B cell (primary cell): ENCODE measurements at places on chromosomes 7 and 10. TPM values are rescaled to one million over a fixed set of nuclear protein-coding genes. Genes with fewer than 3 reads are reported as not detected.

DNA sequence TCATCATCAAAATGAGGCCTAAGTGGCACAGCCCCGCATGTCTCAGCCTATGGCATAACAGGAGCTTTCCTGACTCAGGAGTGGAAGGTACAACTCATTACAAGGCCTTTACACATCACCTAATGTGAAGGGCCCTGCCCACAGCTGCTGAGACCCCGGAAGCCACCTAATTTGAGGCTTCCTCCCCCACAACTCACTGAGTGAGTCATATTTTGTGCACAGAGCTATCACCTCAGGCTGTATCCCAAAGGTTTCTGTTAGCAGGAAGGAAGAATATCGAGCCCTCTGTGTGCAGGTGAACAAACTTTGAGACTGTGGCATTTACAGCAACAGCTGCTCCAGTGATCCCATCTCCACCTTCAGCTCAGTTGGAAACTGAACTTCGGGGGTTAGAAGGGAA lies 20.6 kb downstream of the HTR5A start:
- no peak for DNase-seq

The RAMP3 gene
- total RNA-seq, result not detected in 2 replicates

The ZNF488 gene
- total RNA-seq, result not detected in 2 replicates

The OR6B1 gene
- total RNA-seq, result not detected in 2 replicates

- DNase-seq, result no peak
Measured at GRCh38 chr10:120260456-120260855, 196.6 kb upstream of the PLPP4 start.

DNA sequence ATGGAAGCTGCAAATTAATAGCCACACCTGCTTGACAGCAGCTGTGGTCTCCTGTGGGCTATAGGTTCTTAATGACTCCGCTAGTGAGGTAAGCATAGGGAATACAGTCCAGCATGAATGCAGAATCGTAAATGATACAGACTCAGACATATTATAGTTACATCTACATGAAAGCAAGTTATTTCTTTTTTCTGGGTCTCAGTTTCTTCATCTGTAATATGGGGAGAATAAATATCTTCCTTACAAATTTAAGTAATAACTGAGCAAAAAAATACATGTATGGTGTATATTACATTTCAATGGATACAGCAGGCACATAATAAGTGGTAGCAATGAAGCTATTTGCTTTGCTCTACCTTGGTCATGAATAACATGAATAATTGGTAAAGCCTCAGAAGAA lies 245.9 kb upstream of the RHOBTB1 start:
- DNase-seq, result no peak

DNA sequence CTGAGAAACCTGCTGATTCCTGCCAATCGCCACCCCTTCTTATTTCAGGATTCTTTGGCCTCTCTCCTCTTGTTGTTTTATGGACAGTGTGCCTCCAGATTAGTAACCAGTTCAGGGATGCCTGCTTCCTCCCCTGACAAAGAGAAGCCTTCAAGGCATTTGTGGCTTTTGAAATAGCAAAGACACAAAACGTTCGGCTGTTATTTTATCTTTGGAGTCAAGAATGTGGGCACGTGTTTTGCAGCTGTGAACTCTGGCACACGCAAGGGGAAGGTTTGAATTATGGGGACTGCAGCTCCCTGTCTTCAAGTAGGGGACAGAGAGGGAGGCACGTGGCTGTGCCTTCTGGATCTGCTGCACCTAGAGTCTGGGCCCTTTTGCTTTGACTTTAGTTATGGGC lies 157.9 kb upstream of the GRB10 start:
- DNase-seq, result no peak

The FANK1 gene
- total RNA-seq, result 0.75 TPM in 1 of 2 replicates, not detected in the other

The BAIAP2L1 gene
- 2.7 and 3.7 TPM in 2 replicates for total RNA-seq

GRCh38 chr7:44213206-44213876 lies 12.6 kb downstream of the YKT6 start:
- DNase-seq, result no peak

The CROT gene
- 12.4 and 13.3 TPM in 2 replicates for total RNA-seq

DNA sequence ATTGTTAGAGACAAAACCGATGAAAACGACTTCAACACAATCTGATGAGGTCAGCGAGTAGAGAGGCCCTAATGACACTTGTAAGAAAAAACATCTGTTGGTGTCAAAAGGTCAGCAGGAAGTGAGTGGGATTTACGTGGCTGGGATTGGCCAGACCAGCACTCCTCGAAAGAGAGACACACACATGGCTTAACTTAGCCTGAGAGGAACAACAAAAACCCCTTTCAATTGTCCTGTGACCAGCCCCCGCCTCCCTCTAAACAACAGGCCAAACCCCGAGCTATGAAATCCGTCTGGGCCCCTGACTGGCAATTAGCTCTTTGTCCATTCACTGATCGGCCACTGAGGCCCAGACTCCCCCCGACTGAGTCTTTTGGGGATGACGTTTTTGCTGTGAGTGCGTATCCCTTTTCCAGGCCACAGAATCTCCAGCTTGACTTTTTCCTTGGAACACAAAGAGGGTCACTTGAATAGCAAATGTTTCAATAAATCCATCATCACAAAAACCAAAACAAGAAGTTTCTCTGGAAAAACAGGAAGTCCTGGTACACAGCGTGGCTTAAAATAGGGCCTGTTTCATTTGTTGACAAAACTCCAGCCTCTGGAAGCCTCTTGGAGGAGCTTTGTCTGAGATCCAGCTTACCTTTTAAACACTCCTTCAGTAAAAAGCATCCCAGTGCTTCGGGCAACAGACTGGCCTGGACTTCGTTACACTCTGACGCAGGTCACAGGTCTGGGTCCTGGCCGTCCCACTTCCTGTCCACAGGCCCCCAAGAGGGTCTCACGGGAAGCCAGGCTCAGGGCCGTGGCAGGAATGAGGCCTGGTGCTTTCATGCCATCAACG lies 103.0 kb downstream of the CTBP2 start:
- DNase-seq, result no peak

GRCh38 chr7:70316745-70317144 lies 718.5 kb downstream of the AUTS2 start:
- no peak for DNase-seq

- DNase-seq, result no peak
Measured at GRCh38 chr7:25735674-25736242, 416.2 kb upstream of the NFE2L3 start.

GRCh38 chr10:103663236-103663635 lies 169.7 kb downstream of the NEURL1 start:
- DNase-seq, result no peak

The CAV2 gene
- total RNA-seq, result not detected in 2 replicates

DNA sequence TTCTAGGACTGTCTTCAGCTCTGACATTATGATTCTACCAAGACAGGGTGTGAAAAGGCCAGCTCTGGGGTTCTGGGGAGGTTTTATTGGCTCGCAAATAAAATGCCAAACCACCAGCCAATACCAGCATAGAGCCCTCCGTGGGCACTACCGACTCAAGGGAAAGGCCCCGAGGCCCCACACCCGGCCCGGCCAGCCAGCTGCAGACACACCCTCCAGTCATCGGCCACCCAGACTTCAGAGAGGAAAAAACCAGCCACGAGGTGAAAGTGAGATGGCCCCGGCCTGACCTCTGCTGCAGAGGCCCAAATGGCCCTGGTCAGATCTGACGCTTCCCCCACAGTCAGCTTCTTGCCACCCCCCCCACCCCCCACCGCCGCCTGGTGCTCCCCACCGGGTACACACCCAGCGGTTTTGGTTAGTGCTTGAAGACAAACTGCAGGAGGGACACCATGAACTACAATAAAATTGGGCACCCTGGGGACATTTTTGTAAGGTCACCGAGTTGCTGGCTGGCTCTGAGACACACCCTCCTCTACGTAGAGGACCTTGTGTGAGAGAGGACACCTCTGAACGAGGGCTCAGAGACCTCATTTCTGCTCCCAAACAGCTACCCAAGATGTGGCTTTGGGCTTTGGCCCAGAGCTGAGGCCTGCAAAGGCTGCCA lies 79.9 kb downstream of the PRKAG2 start:
- DNase-seq, result no peak

- no peak for DNase-seq
Measured at GRCh38 chr7:35356495-35356894, 102.6 kb upstream of the TBX20 start.

- DNase-seq, result no peak
Measured at GRCh38 chr7:18468795-18469194, 26.8 kb upstream of the HDAC9 start.

GRCh38 chr7:100008525-100008924 lies 6.9 kb upstream of the ZKSCAN1 start:
- no peak for DNase-seq

GRCh38 chr10:124598773-124599587 lies 137.4 kb downstream of the LHPP start:
- DNase-seq, result no peak

- no peak for DNase-seq
Measured at GRCh38 chr10:121112579-121113384, 261.6 kb downstream of the WDR11 start.

DNA sequence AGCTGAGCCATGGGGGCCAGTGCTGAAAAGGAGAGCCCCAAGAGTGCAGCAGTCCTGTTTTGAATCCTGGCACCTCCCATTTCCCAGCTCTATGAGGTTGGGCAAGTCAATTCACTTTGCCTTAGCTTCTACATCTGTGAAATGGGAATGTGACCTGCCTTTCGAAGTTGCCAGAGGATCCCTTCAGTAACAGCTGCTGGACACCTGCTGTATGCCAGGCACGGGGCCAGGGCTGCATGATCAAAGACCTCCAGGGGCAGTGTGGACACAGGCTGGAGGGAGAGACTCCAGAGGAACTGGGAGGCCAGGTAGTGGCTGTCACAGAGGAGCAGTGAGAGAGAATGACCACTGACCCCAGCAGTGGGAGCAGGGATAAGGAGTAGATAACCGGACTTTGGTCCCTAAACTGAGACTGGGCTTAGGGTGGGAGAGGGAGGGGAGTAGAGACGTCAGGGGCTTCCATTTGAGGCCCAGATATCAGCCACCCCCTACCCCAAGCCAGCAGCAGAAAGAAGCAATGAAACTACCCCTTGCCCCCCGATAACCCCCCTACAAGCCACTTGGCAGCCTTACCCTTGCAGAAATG lies 45.2 kb downstream of the SRRM3 start:
- no peak for DNase-seq

GRCh38 chr7:42831718-42832522 lies 80.0 kb downstream of the C7orf25 start:
- no peak for DNase-seq

GRCh38 chr10:1097436-1097835 lies 41.3 kb downstream of the WDR37 start:
- DNase-seq, result no peak

The ELOVL3 gene
- not detected in 2 replicates for total RNA-seq

The FBXO24 gene
- total RNA-seq, result 1.6 and 2.2 TPM in 2 replicates

- no peak for DNase-seq
Measured at GRCh38 chr10:75191821-75192568, 18.6 kb upstream of the VDAC2 start.

GRCh38 chr7:33748793-33749192 lies 156.5 kb upstream of the BMPER start:
- no peak for DNase-seq

The KCND2 gene
- total RNA-seq, result not detected in 2 replicates

DNA sequence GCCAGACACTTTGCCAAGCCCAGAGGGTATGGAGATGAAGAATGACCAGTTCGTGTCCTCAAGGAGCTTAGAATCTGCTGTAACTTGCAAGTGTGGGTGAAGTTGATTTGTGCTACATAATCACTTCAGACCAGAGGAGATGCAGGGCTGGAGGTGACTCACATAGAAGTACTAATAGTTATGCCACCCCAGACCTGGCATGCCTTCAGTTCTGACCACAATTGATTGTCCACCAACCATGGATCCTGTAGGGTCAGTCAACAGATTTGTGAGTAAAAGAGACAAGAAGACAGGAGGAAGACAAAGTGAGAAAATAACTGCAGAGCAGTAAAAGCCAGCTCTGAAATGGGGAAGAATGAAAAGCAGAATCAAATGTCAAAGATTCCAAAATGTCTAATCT lies 51.2 kb upstream of the BMPER start:
- no peak for DNase-seq

The C10orf67 gene
- total RNA-seq, result not detected in 2 replicates

DNA sequence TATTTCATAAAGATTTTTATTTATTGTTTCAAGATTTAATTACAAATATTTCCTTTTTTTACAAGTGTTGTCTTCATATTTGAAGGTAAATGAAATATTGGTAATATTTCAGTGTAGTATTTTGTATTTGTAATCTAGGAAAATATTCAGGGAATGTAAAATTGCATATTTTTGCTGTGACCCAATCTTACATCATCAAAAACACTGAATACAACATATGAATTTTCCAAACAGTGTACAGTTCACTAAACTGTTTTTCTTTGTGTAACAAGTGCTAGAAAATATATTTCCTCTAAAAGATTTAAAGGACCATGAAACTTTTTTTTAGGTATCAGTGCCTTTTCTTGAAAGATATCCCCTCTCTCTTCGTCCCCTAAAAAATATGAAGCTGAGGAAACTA lies 251.9 kb upstream of the KCND2 start:
- DNase-seq, result no peak

DNA sequence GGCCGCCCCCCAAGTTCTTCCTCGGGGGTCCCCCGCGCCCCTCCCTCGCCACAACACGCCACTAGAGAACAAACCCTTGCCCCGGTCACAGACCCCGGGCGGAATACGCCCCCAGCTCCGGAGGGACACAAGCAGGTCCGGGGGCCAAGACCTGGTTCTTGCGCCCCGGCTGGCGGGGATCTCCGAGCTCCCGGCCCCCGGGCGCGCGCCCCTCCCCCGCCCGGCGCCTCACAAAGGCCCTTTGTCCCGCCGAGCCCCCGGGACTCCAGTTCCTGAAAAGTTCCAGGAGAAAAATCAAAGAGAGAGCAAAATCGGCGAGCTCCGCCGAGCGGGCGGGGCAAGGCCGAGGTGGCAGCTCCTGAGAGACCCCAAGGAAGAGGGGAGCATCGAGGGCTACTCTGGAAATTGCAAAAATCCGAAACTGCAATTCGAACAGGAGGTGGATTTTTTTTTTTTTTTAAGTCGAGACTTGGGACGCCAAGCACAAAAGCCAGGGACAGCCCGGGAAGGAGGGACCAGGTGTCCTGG lies 4.0 kb downstream of the TNRC18 start:
- no peak for DNase-seq

GRCh38 chr10:113648478-113648877 lies 15.4 kb downstream of the NRAP start:
- no peak for DNase-seq

The UFSP1 gene
- total RNA-seq, result 3.9 and 4.3 TPM in 2 replicates

DNA sequence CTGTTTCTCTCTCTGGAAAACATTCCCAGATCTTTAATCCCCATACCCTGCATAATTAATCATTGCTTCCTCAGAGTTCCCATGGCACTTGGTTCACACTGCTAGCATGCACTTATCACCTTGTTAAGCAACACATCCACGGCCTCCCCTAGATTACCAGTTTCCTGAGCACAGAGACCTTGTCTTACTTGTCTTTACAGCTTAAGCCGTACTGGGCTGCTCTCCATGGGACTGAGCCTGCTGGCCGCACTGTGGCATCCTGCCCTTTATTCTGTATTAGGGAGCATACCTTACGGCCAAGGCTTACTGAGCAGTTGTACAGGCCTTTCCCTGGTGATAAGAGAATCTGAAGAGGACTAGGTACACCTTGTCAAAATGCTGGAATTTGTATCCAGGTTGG lies 190.2 kb downstream of the REEP3 start:
- DNase-seq, result no peak

GRCh38 chr7:139992353-139993044 lies 70.3 kb downstream of the PARP12 start:
- no peak for DNase-seq

- DNase-seq, result no peak
Measured at GRCh38 chr7:128974241-128974934, 36.7 kb downstream of the IRF5 start.

The NKX1-2 gene
- not detected in 2 replicates for total RNA-seq
